NCI-H774 (cell line): ENCODE measurements at places on chromosomes 11 and 22.
A peak's percentile ranks its signal among the peaks of the same experiment; 100 is the strongest.

- DNase-seq = no peak
Measured at GRCh38 chr11:72243173-72244059, 560 bp downstream of the PHOX2A start.

DNA sequence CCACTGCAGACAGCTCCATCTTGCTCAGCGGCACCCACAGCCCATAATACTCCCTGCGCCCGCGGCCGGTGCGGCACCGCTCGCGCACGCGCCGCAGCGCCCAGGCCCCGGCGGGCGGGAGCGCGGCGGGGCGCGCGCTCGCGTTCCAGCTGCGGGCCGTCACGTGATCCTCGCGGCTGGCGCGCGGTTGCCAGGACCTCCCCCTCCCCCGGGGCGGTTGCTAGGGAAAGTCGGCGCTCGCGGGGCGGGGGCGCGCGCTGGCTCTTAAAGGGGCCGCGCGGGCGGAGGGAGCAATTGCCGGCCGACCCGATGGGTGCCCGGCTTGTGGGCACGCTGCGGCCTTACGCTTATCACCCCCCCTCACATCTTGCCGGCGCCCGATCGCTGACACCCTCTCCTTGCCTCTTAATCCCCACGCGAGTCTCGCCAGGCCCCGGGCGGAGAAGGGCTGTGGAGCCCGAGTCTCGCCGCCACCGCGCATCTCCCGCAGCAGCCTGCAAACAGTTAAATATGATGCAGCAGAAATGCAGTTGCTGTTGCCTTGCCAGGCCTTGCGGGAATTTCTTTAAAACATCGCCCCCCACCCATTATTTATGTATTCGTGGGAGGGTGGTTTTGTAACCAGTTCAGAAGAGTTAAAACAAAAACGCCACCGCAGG lies at the start of gene CBX6:
TSS of gene CBX6 (minus strand) at position 45 of the 659 bp plus-strand sequence. CDS start at position 19, 26 bp downstream.
- peak; percentile 84 for DNase-seq

DNA sequence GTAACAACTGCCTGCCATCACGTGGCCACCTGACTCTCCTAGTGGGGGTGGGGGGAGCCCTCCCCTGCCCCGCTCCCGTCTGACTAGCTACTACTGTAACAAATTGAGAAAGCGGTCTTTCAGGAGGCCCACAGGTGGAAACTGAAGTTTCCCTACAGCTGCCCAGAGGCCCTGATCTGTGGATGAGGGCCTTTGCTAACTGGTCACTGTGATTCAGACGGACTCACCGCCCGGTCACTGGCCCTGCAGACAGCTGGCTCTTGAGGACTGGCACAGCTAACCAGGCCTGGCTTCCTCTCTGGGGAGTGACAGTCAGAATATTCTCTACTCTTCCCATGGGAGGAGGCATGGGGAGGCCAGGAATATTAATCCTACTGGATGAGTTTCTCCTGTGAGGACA lies 116.8 kb downstream of the ARHGAP8 start:
- DNase-seq = no peak

- DNase-seq = no peak
Measured at GRCh38 chr11:35257281-35257680, 118.3 kb downstream of the CD44 start.

DNA sequence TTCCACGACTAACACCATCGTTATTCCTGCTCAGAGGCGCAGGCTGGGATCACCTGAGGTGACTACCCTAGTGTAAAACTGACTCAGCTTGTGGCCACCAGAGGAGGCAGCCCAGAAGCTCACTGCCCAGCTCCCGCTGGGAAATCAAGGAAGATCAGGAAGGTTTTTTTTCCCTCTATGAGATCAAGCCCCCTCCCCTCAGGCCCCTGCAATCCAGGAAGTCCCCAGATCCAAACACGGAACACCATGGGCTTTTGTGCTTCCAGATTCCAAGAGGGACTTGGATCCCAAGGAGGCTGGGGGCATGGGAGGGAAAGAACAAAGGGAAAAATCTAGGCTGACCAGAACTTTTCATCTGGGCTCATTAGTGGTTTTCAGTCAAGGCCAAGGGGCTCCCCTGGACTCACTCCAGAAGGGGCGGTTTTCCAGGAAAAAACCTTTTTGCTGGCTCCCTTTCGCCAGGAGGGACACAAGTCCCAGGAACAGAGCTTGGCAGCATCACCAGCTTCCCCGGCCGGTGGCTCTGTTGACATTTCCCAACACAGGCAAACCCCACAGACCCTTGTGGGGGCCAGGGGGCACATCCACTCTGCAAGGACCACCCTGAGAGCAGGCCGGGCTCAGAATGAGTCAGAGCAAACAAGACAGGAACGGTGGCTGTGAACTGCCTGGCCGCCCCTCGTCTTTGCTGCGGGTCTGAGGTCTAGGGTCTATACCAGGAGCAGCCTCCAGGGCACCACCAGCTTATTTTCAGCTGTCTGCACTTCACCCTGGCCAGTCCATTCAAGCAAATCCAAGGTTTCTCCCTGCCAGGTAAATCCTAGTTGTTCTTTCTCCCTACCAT lies 36.8 kb downstream of the MYH9 start:
- no peak for DNase-seq

- DNase-seq = peak; percentile 73
Measured at GRCh38 chr11:102783720-102784119, 3.3 kb upstream of the MMP10 start.

DNA sequence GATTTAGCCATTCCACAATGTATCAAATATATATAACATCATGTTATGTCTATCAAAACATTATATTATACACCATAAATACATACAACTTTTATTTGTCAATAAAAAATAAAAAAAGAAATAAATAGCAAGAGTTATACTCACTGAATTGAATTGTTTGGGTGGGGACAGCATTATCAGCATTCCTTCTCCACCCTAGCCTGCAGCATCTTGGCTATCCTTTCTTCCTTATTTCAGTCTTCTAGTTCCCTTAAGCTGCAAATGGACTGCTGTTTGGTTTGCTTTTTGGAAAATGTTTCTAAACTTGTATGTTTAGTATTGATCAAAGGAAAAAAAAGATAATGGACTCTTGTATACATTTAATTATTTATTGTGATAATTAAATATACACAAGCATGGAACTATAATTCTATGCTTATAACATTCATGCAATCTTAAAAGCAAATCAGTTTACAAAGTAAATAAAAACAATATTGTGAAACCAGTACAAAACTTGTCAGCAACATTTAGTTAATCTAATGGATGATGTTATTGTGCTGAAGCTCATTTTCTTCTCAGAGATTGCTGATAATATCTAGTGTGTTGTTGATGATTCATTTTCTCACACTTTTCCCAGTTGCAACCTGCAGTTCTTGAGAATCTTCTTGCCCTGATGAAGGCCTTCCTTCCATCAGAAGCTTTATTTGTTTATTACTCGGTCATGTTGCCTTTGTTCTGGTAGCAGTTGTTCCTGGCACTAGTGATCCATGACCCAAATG lies 5.0 kb downstream of the ARHGAP42 start:
- DNase-seq = no peak
